ENCODE measurements at places on chromosomes 16 and 17. TPM values are rescaled to one million over a fixed set of nuclear protein-coding genes. Genes with fewer than 3 reads are reported as not detected.

Gene HSD17B1
- 0.55 TPM for polyA plus RNA-seq

Gene CHST6
- not detected for polyA plus RNA-seq

Gene CACNG1
- polyA plus RNA-seq: not detected

Gene CYBA
- 1,581 TPM for polyA plus RNA-seq

Gene PCYT2
- 19.3 TPM for polyA plus RNA-seq

Gene OR2C1
- 0.20 TPM for polyA plus RNA-seq
